Aorta (tissue), 5 donors: ENCODE measurements at places on chromosomes 2 and 18. TPM values are rescaled to one million over a fixed set of nuclear protein-coding genes. Genes with fewer than 3 reads are reported as not detected.
A peak's percentile ranks its signal among the peaks of the same experiment; 100 is the strongest.

- H3K27ac ChIP-seq = no peak overlapping the region
- H3K4me3 ChIP-seq = no peak overlapping the region
- peak; percentile 31 for DNase-seq
- H3K27me3 ChIP-seq = no peaks in the 10 kb centered on the region
- peaks cover 4% of the 10 kb centered on the region for H3K4me1 ChIP-seq
Observed at GRCh38 chr18:12409469-12409868, 1.7 kb downstream of the PRELID3A start.

The CYP26B1 gene
- total RNA-seq = 12.9 TPM

GRCh38 chr18:23592911-23593310 is 6.6 kb upstream of the NPC1 start:
- H3K36me3 ChIP-seq = no peaks in the 10 kb centered on the region
- no peak overlapping the region for H3K27ac ChIP-seq
- no peaks in the 10 kb centered on the region for H3K27me3 ChIP-seq
- no peak overlapping the region for H3K4me3 ChIP-seq
- DNase-seq = no peak

- no peaks in the 10 kb centered on the region for H3K36me3 ChIP-seq
- H3K27ac ChIP-seq = no peak overlapping the region
- no peaks in the 10 kb centered on the region for H3K27me3 ChIP-seq
- no peak for DNase-seq
Observed at GRCh38 chr2:70775141-70775540, 7.1 kb upstream of the ADD2 start.

The TUBB8B gene
- not detected for total RNA-seq
